ENCODE measurements at places on chromosomes 6 and 20. TPM values are rescaled to one million over a fixed set of nuclear protein-coding genes. Genes with fewer than 3 reads are reported as not detected.

DNA sequence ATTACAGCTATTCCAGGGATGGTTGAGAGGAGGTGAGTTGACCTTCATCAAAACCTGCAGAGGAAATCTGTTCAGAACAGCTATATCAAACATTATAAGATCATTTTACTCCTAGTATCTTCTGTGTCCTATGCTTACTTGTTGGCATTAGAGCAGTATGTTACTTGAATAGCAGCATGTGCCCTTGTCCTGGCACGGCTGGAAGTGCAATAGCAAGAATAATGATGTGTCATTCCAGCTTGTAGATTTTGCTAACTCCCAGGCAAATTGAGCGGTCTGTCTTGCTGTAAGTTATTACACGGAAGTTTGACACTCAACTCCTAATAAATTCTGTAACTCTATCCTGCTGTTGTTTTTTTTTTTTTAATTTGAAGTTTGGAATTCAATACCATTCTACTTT is 385.5 kb downstream of the TENT5A start:
- no peak overlapping the region for H3K4me3 ChIP-seq
- no peaks in the 10 kb centered on the region for H3K36me3 ChIP-seq
- DNase-seq: no peak

The FKBP1C gene
- total RNA-seq: 0.66 TPM

DNA sequence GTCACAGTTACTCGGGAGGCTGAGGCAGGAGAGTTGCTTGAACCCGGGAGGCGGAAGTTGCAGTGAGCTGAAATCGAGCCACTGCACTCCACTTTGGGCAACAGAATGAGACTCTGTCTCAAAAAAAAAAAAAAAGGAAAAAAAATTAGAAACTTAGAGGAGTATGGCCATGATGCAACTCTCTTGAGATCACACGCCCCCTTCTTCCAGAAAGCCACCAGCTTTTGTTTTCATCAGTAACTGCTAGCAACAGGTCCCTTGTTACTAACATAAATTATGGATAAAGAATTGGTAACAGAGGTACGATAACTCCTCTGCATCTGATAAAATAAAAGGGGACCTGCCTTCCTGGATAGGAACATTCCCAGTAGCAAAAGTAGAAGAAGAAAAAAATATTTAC is 308.2 kb downstream of the CD83 start:
- no peaks in the 10 kb centered on the region for H3K36me3 ChIP-seq
- no peak overlapping the region for H3K27ac ChIP-seq
- DNase-seq: no peak
- H3K4me1 ChIP-seq: no peaks in the 10 kb centered on the region
- no peaks in the 10 kb centered on the region for H3K27me3 ChIP-seq

DNA sequence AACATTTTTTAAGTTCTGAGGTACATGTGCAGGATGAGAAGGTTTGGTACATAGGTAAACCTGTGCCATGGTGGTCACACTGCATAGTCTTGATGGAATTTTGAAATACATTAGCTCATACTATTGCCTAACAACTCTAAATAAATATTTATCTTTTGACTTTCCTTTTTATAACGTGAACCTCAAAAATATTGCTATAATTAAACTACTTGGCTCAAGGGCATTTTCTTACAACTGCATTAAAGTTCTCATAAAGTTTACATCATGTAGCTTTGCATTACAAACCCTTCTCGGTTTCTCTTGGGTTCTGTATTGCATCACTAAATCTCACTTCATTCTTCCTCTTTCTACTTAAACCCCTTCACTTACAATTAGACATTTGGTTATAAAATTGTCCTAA is 636.0 kb upstream of the PTCHD4 start:
- no peak overlapping the region for H3K4me3 ChIP-seq
- H3K36me3 ChIP-seq: no peaks in the 10 kb centered on the region
- no peak overlapping the region for H3K27ac ChIP-seq
- H3K27me3 ChIP-seq: no peaks in the 10 kb centered on the region
- DNase-seq: no peak

The CCDC170 gene
- not detected for total RNA-seq

- no peaks in the 10 kb centered on the region for H3K36me3 ChIP-seq
- H3K27ac ChIP-seq: no peak overlapping the region
- no peaks in the 10 kb centered on the region for H3K4me1 ChIP-seq
- H3K4me3 ChIP-seq: no peak overlapping the region
These were observed 24.0 kb upstream of the CLIC5 start for GRCh38 chr6:46039646-46040045.

DNA sequence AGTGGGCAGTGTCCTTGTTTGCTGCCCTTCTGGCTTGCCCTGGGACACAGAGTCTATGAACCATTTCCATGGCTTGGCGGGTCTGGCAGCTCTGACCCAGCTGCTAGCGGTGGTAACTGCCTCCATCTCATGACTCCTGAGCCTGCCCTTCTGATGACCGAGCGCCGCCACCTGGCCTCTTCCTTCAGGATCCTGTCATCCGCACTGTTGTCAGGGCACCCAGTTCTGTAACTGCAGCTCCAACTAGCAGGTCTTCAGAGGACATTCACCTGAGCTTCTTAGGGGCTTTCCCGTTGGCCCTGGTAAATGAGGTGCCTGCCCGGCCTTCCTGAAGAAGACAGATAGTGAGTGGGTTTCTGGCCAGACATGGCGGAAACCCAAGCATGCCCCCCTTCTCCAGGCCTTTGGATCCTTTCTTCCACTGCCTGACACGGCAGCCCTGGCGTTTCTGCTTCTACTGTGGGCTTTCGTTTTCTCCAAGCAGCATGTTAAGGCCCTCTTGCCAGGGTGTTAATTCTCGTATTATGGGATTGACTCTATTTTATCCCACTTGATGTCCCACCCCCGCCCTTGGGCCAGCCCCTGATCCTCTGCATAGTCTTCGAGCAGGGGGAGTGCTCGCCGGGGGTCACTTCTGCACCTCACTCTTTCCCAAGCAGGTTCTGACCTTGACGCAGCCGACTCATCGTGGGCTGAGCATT is 24.7 kb downstream of the PACSIN1 start:
- no peaks in the 10 kb centered on the region for H3K36me3 ChIP-seq
- DNase-seq: no peak
- peaks cover 21% of the 10 kb centered on the region for H3K4me1 ChIP-seq
- H3K27me3 ChIP-seq: no peaks in the 10 kb centered on the region
- no peak overlapping the region for H3K4me3 ChIP-seq

Measured in T-cell (primary cell).